ENCODE measurements at places on chromosomes 12 and 14.

- DNase-seq = no peak
These were observed 373.1 kb downstream of the SOX5 start for GRCh38 chr12:23576372-23576771.

- no peak for DNase-seq
These were observed 218.2 kb downstream of the TMTC3 start for GRCh38 chr12:88360343-88360742.

- no peak for DNase-seq
These were observed 745 bp downstream of the PCK2 start for GRCh38 chr14:24094841-24095270.

DNA sequence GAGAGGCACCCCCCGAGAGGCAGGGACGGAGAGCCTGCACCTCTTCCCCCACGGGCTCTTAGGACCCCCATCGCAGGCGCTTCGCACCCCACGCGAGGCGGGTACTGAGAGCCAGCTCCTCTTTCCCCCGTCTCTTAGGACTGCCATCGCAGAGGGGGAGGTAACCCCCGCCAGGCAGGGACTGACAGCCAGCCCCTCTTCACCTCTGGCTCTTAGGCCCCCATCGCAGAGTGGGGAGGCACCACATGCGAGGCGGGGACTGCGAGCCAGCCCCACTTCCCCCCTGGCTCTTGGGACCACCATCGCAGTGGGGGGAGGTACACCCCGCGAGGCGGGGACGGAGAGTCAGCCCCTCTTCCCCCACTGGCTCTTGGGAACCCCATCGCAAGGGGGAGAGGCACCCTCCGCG, 46.1 kb downstream of the DDX11 start:
- no peak for DNase-seq

- no peak for DNase-seq
These were observed 13.3 kb downstream of the STX2 start for GRCh38 chr12:130825771-130826150.

- no peak for DNase-seq
These were observed 45.6 kb downstream of the LTBP2 start for GRCh38 chr14:74566174-74567141.

- DNase-seq = no peak
These were observed 615.9 kb upstream of the MIS18BP1 start for GRCh38 chr14:45868863-45869262.

DNA sequence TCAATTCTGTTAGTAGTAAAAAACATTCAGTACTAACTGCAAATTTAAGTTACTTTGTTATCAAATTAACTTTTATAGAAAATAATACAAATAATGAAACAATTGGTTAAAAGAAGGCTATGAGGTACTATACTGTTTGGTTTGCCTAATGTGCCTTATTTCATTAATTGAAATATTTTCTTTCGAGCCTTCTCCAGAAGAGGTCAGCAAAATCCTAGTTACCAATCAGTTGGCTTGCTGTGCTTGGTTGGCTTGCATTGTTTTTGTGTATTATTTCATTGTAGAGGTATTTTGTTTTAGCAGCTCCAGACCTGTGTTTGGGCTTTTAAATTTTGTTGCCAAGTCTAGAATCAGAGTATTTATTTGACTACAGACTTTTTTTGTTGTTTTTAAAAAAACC, 68.5 kb downstream of the AEBP2 start:
- no peak for DNase-seq

DNA sequence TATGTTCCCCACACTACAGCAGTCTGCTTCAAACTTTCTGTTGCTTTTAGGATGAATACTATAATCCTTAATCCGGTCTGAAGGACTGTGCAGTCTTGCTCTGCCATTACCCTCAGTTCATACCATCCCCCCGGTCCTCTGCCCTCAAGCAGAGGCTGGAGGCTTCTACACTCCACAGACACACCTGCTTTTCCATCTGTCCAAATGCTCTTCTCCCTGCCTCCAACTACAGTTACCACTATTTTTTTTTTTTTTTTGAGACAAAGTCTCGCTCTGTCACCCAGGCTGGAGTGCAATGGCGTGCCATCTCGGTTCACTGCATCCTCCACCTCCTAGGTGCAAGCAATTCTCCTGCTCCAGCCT, 19.3 kb upstream of the KCNH3 start:
- DNase-seq = no peak

GRCh38 chr12:90987520-90987919, 17.3 kb downstream of the EPYC start:
- no peak for DNase-seq

DNA sequence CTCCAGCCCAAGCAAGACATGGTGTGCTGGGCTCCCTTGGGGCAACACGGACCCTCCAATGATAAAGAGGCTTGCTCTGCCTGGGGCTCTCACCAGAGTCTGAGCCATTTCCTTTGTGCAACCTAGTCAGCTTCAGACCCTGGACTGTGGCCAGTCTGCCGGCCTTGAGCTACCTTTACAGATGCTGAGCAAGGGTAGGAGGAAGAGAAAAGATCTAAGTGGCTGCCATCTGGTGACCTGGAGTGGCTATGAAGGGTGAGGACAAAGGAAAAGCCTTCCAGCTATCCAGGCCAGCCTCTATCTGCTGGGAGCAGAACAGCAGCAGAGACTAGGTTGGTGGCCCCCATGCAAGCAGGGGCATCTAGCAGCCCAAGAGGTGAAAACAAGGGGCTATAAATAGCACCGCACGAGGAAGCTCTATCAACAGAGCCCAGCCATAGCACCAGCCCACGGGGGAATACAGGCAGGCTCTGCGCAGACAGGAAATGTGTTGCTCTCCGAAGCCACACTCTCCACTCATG, 230.1 kb downstream of the FOXN3 start:
- no peak for DNase-seq

Measured in GM18507 (cell line).